ENCODE measurements at places on chromosomes 5 and 9.

- DNase-seq, result no peak
Observed at GRCh38 chr5:93574491-93575305, 6.3 kb downstream of the NR2F1-AS1 start.

- no peak for DNase-seq
Observed at GRCh38 chr5:74866596-74867162, 492 bp upstream of the FAM169A start.

- no peak for DNase-seq
Observed at GRCh38 chr9:38294220-38294960, 98.1 kb upstream of the ALDH1B1 start.

- no peak for DNase-seq
Observed at GRCh38 chr9:87099407-87099806, 152.1 kb upstream of the GAS1 start.

- DNase-seq, result no peak
Observed at GRCh38 chr9:89154218-89154617, 24.4 kb downstream of the SHC3 start.

- no peak for DNase-seq
Observed at GRCh38 chr5:161846746-161847145, 1.2 kb upstream of the GABRA1 start.

DNA sequence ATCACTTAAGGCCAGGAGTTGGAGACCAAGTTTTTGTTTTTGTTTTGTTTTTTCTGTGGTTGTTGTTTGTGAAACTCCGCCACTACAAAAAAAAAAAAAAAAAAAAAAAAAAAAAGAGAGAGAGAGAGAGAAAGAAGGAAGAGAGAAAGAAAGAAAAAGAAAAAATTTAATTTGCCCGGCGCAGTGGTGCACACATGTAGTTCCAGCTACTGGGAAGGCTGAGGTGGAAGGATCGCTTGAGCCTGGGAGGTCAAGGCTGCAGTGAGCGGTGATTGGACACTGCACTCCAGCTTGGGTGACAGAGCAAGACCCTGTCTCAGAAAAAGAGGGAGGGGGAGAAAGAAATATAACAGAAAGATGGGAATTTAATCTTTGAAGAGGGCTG is 902 bp downstream of the THG1L start:
- no peak for DNase-seq

DNA sequence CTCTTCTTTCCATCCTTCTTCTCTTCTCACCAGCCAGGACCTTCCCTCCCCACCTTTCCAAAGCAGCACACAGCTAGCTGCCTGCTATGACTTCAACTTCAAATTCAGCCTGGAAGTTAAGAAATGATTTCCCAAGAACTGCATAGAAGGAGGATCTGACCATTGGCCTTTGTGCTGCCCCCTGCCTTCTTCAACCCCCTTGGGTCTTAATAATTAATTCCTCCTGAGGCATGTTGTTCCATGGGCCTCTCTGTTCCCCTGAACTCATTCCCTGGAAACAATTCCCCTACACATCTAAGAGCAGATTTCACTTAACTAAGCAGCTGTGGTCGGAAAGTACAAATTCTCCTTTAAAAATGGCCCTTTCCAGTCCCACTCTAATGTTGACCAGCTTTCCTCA is 62.4 kb downstream of the ADAMTS12 start:
- DNase-seq, result no peak

GRCh38 chr5:24509943-24510342 is 134.8 kb downstream of the CDH10 start:
- DNase-seq, result no peak

DNA sequence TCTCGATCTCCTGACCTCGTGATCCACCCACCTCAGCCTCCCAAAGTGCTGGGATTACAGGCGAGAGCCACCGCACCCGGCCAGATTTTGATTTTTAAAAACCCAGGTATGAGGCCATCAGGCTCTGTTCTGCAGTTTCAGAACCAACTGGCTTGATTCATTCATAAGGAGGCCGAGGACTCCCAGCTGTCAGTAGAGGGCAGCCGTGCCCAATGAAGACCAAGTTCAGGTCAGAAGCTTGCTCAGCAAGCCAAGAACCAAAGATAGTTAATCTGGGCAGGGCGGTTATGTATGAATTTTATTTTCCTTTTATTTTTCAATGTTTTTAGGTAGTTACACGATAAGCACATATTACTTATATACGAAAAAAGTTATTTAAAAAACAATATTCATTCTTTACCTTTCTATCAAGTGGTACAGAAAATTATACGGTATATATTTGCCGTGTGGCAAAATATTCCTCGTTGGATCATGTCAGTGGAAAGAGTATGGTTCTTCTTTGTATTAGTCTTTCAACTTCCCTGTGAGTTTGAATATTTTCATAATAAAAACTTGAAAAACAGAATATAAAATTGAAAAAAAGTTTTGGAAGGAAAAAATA is 18.0 kb downstream of the MGAT1 start:
- peak; percentile 65 for DNase-seq

- peak; percentile 56 for DNase-seq
Observed at GRCh38 chr9:85610074-85610860, 131.5 kb downstream of the AGTPBP1 start.

DNA sequence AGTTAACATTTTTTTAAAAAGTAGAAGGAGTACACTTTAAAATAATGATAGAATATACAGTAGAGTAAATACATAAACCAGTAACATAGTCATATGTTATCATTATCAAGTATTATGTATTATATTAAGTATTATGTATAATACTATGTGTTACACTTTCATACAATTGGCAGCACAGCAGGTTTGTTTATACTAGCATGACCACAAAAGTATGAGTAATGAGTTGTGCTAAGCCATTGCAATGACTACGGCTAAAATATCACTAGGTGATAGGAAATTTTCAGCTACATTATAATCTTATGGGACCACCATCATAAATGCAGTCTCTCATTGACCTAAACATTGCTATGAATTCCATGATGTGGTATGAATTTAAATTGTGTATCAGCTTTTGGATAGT is 506.0 kb downstream of the HTR1A start:
- no peak for DNase-seq

- no peak for DNase-seq
Observed at GRCh38 chr5:33975852-33976251, 8.6 kb downstream of the SLC45A2 start.

DNA sequence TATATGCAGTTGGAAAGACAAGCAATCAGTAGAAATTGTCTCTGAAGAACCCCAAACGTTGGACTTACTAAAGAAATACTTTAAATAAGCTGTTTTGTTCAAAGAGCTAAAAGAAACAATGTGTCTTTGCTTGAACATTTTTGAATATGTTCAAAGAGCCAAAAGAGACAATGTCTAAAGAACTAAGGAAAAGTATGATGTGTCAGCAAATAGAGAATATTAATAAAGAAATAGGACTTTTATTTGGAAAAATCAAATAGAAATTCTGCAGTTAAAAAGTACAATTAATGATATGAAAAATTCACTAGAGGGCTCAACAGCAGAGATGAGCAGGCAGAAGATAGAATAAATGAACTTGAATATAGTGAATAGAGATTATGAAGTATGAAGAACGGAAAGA is 19.2 kb downstream of the TAS2R1 start:
- DNase-seq, result no peak

GRCh38 chr5:113133211-113133975 is 156.8 kb downstream of the DCP2 start:
- no peak for DNase-seq

- DNase-seq, result no peak
Observed at GRCh38 chr5:5456858-5457257, 34.4 kb downstream of the ICE1 start.

Measured in effector memory CD8-positive, alpha-beta T cell (primary cell).